ENCODE measurements at places on chromosomes 7 and 10.

DNA sequence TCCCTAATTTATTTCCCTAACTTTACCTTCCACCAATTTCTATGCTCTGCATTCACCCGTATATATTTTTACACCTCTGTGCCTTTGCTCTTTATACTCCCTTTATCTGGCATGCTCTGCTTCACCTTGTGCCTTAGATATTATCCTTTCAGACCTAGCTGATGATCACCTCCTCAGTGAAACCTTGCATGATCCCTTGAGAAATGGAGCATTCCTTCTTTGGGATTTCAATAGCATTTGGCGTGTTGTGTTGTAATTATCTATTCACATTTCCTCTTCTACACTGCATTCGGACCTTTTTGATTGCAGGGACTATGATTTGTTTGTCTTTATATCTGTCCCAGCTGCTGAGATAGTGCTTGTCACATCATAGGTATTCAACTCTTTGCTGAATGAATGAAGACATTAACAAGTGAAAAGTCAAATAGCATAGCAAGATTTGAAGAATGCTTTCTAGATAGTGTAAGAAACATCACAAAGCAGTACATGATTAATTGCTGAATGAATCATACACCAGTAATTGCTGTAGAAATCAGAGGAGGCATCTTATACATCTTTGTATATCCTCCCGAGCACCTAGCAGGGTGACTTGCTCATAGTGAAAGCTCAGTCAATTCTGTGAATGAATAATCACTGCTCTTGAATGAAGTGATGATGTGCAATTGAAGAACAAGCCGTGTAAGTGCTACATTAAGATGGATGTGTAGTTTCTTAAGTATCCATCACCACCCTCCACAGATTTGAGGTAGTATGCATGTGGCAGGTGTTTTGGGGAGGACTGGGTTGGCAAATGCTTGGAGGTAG, 2.0 kb upstream of the TM9SF3 start:
- DNase-seq = peak; percentile 20

DNA sequence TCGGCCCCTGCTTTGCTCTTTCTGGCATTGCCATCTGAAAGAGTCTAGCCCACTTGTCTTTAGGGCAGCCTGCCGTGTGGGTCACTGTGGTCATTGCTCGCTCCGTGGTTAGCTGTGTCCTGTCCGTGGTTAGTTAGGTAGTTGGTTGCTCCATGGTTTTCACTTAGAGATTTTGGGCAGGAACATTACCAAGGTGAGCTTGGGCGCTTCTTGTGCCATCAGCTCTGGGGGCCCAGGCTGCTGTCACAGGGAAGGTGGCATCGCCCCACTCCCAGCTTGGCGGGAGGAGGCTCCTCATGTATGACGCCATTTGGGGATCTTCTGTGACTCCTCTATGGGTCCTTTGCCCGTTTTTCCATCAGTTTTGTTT, 53.1 kb downstream of the INPP5A start:
- DNase-seq = no peak

DNA sequence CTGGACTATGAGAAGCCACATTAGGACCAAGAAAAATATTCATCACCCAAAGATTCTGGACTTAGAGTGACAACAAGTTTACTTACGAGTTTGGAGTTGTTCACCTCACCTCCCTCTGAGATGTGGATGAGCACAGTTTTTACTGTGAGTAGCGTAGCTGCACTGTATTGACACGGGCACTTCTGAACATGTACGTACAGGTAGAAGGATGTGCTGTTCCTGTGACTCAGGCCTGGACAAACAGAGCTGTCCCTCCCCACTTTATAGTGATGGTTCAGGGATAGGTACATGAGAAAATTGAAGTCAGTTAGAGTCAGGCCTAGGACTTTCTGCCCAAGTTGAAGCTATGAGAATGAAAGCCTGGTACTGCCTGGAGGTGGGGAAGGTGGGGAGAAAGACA, 80.9 kb upstream of the DYNC1I1 start:
- no peak for DNase-seq

DNA sequence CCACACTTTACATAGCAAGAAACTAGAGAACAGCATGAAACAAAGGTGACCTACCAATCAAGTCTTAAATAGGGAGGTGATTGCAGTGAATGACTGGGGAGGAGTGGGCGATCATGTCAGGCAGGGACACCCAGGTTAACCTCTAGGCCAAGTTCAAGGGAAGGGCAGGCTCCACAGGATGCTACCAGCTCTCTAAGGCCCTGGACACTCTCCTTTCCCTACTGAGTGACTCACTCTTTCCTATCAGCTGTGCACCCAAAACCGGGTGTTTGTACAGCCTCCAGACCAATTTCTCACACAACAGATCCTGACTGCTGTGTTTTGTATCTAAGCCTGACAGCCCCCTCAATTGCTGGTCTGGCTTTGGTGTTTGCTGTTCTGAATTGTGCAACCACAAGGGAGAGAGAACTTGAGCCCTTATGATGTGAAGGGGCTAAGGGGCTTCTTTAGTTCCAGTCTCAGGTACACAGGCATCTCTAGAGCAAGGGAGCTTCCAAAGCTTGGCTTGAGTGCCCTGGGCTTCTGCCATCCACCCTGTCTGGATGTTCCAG, 107.8 kb downstream of the TBXAS1 start:
- no peak for DNase-seq

DNA sequence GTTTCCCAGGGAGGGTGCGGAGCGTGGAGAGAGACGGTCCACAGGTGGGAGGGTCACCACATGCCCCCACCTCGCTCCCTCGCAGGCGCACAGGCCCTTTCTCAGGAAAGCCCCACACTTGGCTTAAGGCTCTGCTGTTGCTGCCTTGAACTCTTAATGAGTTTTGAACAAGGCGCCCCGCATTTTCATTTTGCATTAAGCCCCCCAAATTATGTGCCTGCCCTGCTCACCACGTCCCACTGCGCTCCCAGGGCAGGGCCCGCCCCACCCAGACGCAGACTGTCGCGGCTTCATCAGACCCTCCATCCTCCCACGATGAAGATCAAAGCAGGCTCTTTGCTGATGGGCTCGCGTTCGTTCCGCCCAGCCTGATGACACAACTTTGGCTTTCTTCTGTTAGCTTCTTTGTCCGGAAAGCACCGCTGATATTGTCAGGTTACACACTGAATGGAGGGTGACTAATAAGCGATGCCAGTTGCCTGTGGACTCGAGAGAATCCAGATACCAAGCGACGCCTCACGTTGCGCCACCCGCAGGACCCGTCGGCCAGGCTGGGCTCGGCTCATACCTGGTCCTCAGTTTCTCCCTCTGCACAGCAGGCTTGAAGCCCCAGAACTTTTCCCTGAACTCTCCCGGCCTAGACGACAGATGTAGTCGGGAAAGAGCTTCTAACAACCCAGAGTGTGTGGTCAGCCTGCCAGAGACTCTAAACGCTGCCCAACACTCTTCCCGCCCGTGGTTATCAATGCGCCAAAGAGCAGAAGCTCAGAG, 9.5 kb downstream of the CALML3 start:
- DNase-seq = no peak

DNA sequence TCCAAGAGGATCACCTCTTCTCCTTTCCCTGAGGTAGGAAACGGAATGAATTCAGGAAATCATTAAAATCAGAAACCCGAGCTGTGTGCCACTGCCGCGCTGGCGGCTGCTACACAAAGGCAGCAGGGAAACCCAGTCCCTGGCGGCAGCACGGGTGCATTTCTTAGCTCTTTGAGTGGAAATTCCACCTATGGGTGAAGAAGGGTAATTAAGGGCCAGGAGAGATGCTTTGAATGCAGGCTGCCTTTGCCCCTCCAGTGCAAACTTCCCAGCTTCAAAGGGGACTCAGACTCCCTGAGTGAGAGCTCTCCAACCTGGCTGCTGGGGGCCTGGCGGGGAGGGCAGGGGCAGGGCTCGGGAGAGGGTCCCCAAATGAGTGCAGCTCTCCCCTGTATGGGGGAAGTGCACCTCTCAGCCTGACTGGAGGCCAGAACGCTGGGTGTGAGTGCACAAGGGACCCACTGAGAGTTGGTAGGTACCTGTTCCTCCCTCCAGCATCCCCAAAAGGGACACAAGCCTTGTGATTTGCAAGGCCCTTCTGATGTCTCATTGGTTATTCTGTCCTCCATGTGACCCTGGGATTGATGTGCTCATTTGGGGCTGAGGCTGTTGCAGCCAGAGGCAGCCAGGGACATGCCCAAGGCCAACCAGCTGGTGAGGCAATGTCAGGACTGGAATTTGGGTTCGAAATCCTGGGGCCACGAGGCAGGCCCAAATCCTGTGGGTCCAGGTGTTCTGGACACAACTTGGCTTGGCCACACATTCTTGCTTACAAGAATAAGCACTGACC, 16.3 kb upstream of the ZMIZ1 start:
- DNase-seq = no peak

DNA sequence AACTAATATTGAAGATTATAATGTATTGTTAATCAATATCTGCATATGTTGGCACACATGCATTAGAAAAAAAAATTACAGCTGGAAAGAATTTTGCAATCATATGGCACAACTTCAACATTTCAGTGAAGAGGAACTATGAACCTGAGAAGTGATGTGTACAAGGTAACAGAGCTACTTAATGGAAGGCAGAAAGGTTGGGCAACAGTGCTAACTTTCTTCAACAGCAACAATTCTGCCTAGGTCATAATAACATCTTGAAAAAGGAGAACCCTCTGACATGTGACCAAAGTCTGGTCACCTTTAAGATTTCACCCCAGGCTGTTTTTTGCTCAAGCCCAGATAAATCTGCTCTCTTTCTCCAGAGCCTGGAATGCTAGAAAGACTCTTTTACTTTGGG, 47.9 kb upstream of the SKAP2 start:
- no peak for DNase-seq

DNA sequence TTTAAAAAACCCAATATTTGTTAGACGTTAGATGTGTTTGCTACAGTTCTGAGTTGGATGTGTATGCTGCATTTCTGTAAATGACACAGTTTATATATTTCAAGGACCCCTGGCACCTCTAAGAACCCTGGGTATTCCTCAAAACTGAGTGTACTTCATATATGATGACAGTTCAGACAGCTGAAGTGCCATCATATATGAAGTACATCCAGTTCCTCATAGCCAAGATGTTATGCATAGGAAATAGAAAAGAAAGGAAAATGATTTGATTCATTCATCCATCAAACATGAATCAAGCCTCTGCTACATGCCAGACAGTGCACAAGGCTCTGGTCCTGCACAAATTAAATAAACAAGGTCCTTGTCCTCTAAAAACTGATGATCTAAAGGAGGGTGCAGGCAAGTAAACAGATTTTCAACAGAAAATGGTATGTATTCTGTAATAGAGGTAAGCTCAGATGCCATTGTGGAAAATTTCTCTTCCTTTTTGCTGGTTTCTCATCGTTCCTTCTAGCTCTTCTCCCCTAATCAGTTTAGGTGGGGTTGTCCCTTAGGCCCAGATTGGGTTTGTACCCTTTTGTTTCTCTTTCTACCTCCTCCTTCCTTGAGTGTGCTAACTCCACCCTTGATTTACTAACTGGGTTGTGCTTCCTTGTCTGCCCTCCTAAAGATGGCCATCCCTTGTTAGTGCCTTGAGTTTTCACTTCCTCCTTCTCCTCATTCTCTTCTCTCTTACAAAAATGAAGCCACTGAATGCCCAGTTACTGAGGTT, 25.3 kb upstream of the SMIM30 start:
- no peak for DNase-seq

GRCh38 chr10:97771055-97771891, 526 bp downstream of the SFRP5 start:
- DNase-seq = no peak

DNA sequence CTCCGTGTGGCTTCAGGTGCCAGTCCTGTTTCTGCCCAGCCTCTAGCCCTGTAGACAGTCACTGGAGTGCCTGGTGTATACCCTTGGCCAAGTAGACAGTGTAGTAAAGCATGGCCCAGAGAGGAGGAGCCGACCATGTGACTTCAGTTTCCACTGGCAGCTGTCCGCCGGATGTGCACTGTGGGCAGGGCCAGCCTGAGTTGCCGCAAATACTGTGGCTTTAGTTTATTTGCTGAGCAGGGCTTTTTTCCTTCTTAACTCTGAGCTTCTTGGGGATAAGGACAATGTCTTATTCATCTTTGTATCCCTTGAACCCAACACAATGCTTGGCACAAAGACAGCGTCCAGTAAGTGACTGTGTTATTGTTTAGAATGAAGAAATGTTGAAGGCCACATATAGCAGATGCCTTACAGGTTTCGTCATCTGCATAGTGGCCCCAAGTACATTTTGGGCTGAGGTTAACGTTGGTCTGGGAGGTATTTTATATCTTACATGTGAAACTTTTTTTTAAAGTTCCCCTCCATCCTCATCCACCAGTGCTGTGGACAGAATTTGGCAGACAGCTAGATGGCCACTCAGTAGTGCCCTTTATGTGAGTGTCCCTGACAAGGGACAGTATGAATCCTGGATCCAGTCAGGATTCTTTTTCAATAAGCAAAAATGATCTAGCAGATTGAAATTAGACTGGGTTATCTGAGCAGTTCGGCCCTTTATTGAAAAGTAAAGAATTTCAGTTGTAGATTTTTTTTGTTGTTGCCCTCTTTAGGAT, 40.6 kb downstream of the CYP17A1 start:
- DNase-seq = peak; percentile 32

- DNase-seq = no peak
Measured at GRCh38 chr7:82319674-82320118, 123.9 kb downstream of the CACNA2D1 start.

- no peak for DNase-seq
Measured at GRCh38 chr7:105022458-105022857, 8.5 kb downstream of the KMT2E start.

DNA sequence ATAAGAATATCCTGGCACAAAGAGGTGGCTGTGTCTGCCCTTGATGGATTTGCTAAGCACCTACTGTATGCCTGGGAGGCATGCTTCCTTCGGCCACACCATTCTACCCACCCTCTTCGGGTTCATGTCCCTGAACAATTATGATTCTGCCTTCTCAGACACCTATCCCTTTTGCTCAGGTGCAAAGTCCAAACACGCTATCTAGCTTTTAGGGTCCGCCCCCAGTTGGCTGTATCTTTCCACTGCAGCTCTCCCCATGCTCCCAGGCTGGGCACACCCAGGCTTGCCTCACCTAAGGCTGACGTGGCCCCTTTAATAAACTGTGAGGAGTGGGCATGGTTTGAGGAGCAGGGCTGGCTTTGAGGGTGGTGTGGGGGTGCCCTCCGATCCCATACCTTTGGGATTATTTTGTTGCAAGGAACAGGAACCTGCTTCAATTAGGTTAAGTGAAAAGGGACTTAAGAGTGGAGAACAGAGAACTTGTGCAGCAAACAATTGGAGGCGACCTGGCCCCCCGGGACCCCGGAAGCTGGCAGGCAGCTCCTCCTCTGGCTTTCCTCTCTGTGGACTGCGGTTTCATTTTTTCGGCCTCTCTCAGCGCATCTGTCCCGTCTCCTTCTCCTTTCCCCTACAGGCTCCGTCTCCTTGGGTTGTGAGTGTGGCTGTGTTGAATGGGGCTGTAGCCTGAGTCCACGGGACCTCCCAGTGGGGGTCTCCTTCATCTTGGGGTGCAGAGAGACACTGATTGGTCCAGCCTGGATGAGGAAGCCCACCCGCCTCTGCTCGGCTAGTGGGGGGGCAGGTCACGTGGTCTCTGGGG, 3.8 kb downstream of the CLIP2 start:
- no peak for DNase-seq

Measured in stimulated activated CD4-positive, alpha-beta T cell treated with anti-CD3 and anti-CD28 coated beads, Interleukin-12 subunit alpha, Interleukin-12 subunit beta, amount 100 ng/mL, for 48 hours (primary cell).